ENCODE measurements at places on chromosomes 3 and 15.

DNA sequence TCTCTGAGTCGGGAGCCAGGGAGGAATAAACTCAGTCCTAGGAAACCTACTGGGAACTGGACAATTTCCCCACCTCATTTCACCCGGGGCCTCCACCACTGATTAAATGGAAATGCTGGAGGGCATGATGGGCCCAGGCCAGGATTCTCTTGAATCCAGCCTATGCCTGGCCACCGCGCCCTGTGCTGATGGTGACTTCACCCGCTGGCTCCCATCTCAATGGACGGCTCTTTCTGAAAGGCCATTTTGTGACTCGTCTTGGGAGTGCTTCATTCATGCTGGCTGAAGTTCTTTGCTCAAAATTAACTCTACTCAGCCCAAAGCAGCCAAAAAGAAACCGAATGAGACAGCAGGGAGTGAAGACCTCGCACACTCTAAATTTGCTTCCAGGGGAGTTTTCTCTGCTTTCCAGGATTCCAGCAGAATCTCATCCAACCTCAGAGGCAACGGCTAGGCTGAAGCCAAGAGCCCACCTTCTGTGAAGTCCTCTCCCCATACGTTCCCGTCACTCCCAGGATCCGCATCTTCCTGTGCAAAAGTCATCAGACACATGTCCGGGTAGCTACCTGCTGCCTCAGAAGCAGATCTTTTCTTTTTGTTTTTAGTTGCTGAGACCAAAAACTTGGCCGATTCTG is 266.0 kb upstream of the ICE2 start:
- no peak for DNase-seq
- no peaks in the 10 kb centered on the region for H3K4me1 ChIP-seq
- no peaks in the 10 kb centered on the region for H3K36me3 ChIP-seq
- H3K4me3 ChIP-seq = no peak overlapping the region
- H3K27ac ChIP-seq = no peak overlapping the region

- no peaks in the 10 kb centered on the region for H3K27me3 ChIP-seq
- no peak overlapping the region for H3K27ac ChIP-seq
- H3K36me3 ChIP-seq = no peaks in the 10 kb centered on the region
- DNase-seq = no peak
Measured at GRCh38 chr15:31478702-31479221, 152.1 kb downstream of the KLF13 start.

- H3K27me3 ChIP-seq = no peaks in the 10 kb centered on the region
- no peaks in the 10 kb centered on the region for H3K4me1 ChIP-seq
- no peak for DNase-seq
- peaks cover 9% of the 10 kb centered on the region for H3K36me3 ChIP-seq
Measured at GRCh38 chr15:48722764-48723661, 77.5 kb upstream of the FBN1 start.

GRCh38 chr15:29312387-29312786 is 42.8 kb upstream of the NSMCE3 start:
- no peaks in the 10 kb centered on the region for H3K27me3 ChIP-seq
- H3K4me1 ChIP-seq = no peaks in the 10 kb centered on the region
- no peak overlapping the region for H3K27ac ChIP-seq
- no peaks in the 10 kb centered on the region for H3K36me3 ChIP-seq

- no peaks in the 10 kb centered on the region for H3K27me3 ChIP-seq
- H3K27ac ChIP-seq = peak overlapping the region; percentile 74
- H3K4me3 ChIP-seq = peak overlapping the region; percentile 92
Measured at GRCh38 chr15:72375501-72375845, 341 bp downstream of the HEXA start.

GRCh38 chr3:174202561-174202960 is 656.6 kb upstream of the NAALADL2 start:
- H3K4me1 ChIP-seq = no peaks in the 10 kb centered on the region
- H3K36me3 ChIP-seq = no peaks in the 10 kb centered on the region

Measured in DND-41 (cell line).